ENCODE measurements at places on chromosomes 7 and 10. TPM values are rescaled to one million over a fixed set of nuclear protein-coding genes. Genes with fewer than 3 reads are reported as not detected.

LBX1 gene
- total RNA-seq, result not detected

AQP1 gene
- total RNA-seq, result 0.28 TPM

TMEM140 gene
- not detected for total RNA-seq

NPFFR1 gene
- total RNA-seq, result 0.08 TPM

Data from GM23338 (cell line).